ENCODE measurements at places on chromosomes 1 and 21.

DNA sequence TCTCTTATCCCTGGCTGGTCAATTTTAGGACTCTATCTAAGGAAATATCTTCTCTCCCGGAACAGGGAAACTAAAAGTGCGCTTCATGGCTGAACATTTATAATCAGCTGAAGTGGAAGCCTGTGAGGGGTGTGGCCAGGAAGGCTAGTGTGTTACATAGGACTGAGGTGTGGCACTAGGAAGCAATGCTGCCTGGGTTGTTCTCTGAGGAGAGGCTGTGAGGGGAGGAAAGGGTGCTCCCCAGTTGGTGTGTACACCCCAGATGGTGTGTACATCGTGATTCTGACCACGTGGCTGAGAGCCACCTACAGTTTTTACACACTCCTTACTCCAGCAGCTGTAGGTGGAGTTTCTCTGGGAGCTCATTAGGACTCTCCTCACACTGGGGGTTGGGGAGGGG is 16.3 kb downstream of the NTPCR start:
- DNase-seq = no peak

DNA sequence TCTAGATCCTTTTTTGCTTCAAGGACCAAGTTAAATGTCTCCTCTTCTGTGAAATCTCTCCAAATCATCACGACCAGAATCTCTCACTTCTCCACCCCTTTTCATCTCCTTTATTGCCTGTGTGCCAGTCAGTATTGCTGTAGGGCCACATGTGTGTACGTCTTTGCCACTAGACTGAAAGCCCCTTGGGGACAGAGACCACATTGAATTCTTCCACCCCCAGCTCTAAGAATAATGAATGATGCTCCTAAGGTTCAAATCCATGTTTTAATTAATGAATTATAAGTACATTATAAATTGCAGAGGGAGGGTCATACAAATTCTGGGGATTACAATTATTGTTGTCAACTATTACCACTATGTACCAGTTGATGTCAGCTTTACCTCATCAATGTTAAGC is 343.8 kb downstream of the USP25 start:
- no peak for DNase-seq

DNA sequence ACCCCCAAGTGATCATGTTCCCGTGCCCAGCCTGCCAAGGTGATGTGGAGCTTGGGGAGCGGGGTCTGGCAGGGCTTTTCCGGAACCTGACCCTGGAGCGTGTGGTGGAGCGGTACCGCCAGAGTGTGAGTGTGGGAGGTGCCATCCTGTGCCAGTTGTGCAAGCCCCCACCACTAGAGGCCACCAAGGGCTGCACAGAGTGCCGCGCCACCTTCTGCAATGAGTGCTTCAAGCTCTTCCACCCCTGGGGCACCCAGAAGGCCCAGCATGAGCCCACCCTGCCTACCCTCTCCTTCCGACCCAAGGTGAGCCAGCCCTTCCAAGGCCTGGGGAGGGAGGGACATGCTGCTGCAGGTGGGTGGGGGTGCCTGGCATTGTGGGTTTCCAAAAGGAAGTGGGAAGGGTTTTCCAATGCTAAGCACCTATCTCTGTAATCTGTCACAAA is 2.3 kb downstream of the TRIM46 start:
- no peak for DNase-seq

- no peak for DNase-seq
Measured at GRCh38 chr1:113666126-113666525, 93.2 kb downstream of the PHTF1 start.

GRCh38 chr21:38311765-38312164 is 55.0 kb downstream of the KCNJ15 start:
- peak; percentile 81 for DNase-seq

- no peak for DNase-seq
Measured at GRCh38 chr21:29231756-29232529, 66.8 kb upstream of the BACH1 start.

GRCh38 chr21:31580866-31581276 is 78.6 kb upstream of the SOD1 start:
- DNase-seq = peak; percentile 27

DNA sequence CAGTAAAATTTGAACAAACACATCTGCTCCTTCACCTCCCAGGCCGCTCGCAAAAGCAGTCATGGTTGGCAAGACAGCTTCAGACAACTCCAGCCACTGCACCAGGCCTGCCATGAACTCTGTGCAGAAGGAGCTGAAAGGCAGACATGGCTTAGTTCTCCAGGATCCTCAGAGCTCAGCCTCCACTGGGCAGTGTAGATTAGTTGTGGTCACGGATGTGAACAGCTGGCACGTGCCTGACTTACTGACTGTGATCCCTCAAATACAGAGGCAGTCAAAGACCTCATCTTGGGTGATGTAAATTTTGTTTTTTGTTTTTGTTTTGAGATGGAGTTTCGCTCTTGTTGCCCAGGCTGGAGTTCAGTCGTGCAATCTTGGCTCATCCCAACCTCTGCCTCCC is 28.4 kb downstream of the TMCO4 start:
- no peak for DNase-seq

DNA sequence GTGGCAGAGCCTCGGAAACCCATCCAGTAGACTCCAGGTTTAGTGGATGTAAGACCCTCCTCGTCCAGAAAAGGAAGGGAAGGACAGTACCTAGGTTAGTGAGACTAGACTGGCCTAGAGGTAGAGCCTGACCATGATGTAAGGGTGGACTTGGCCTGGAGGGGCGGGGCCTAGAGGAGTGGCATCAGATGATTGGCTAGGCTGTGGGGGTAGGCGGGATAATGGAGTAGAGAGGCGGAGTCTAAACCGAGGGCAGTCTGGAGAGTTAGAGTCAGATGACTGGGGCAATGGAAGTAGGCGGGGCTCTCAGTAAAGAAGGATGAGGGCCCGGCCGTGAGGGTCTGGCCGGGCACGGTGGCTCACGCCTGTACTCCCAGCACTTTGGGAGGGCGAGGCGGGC is 70.1 kb downstream of the EPHB2 start:
- no peak for DNase-seq

GRCh38 chr1:24535021-24535424 is 20.9 kb upstream of the NCMAP start:
- no peak for DNase-seq

DNA sequence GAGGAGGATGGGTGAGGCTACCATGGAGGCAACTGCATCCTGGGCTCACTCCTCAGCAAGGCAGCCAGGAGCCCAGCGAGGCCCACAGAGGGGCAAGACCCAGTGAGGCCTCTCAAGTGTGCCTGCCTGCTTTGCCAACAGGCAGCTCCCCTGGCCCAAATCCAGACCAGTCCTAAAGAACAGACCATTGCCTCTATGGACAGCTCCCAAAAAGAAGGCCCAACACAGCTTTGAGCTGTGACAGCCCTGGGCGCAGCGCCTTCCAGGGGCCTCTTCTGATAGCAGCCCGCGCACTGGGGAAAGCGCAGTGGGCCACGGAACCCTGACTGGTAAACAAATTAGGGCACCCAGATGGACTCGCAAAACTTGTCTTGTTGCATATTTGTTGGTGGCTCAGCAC is 25.5 kb downstream of the C1orf198 start:
- no peak for DNase-seq

DNA sequence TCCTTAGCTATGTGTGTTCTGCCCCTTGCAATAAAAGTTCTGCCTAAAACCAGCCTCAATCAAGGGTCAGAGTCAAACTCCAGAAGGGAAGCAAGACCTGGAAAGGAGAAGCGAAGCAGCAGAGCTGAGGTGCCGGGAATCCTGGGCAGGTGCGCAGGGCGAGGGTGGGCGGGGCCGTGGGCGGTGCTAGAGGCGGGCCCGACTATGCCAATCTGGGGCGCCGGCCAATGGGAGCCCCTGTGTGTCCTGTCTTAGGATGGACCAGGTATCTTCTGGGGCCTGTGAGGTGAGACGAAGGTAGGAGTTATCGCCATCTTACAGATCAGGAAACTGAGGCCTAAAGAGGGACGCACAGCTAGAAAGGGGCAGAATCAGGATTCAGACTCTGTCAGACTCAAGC is 120.3 kb downstream of the PTPRU start:
- no peak for DNase-seq

GRCh38 chr1:44587796-44588460 is 86.4 kb downstream of the TMEM53 start:
- DNase-seq = no peak

GRCh38 chr1:79235301-79236002 is 228.9 kb upstream of the ADGRL4 start:
- no peak for DNase-seq

- no peak for DNase-seq
Measured at GRCh38 chr1:244112636-244113035, 61.6 kb downstream of the ZBTB18 start.

- DNase-seq = no peak
Measured at GRCh38 chr1:180261524-180262155, 31.6 kb downstream of the LHX4 start.

DNA sequence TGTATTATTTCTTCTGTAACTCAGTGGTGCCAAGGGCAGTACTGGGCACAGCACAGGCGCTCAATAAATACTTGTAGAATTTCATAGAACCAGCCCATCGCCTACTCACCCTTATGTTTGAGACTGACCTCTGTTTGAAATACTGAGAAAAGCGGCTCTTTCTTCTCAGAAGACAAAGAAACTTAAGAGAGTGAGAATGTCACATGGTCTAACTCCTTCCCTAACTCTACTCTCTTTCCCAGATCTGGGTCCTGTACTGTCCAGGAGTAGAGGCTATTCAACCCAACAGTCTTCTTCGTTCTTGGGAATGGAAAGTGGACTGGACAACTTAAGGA is 4.2 kb downstream of the IGSF8 start:
- no peak for DNase-seq

GRCh38 chr1:206575894-206576737 is 36.1 kb downstream of the EIF2D start:
- no peak for DNase-seq

GRCh38 chr1:77744576-77744975 is 15.1 kb downstream of the USP33 start:
- no peak for DNase-seq

- DNase-seq = no peak
Measured at GRCh38 chr21:36516281-36516680, 36.4 kb upstream of the CLDN14 start.

DNA sequence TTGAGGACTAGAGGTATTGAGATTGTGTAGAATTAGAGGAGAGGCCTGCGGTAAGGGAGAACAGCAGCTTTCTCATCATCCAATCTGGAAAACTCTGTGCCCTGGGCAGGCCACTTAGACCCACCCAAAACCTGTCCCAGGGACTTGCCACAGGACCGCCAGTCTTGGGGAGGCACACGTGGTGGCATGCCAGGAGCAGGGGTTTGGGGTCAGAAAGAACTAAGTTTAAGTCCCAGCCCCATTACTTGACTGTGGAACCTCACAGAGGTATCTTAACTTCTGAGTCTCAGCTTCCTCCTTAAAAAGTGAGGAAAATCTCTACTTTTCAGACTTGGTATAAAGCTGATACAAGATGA is 356.6 kb downstream of the HHAT start:
- no peak for DNase-seq

GRCh38 chr1:244053831-244054230 is 2.7 kb downstream of the ZBTB18 start:
- DNase-seq = no peak

GRCh38 chr1:111551623-111552411 is 48.4 kb upstream of the ADORA3 start:
- DNase-seq = no peak

GRCh38 chr1:10612436-10613160 is 137.8 kb downstream of the PEX14 start:
- DNase-seq = no peak

DNA sequence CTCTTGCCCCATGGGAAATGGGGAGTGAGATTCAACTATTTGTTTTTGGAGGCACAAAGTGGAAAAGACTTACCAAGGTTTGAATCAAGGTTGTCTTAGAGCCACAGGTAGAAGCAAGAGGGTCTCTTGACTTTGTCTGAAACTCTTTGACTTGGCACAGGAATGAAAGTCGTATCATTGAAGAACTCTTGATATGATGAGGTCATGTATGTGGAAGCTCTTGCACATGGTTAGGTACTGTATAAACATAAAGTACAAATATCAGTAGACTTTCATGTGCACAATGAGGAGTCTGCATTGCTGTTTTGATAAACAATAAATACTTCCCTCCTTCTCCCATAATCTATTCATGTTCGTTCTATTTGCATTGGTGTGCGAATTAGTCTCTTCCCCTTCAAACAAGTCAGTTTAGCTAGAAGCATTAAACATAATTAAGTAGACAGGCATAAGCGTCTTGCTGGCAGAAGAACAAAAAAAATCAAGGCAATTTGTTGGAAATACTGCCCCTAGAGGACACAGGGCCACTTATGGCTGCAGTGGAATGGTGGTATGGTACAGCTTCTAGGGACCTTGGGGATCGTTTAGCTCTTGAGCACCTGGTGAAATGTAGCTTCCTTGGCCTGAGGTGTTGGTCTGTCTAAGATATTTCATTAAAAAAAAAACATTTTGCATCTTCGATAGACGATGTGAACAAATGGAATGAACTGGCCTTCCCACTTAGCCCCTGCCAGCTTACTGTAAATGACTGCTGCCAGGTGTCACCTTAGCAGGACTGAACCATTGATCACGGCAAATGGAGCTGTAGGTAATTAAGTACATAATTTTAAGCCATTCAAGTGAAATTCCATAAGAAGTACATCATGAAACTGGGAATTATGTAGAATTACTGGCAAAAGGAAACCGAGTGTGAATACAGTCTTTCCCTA is 218.0 kb upstream of the GALNT2 start:
- DNase-seq = peak; percentile 46

DNA sequence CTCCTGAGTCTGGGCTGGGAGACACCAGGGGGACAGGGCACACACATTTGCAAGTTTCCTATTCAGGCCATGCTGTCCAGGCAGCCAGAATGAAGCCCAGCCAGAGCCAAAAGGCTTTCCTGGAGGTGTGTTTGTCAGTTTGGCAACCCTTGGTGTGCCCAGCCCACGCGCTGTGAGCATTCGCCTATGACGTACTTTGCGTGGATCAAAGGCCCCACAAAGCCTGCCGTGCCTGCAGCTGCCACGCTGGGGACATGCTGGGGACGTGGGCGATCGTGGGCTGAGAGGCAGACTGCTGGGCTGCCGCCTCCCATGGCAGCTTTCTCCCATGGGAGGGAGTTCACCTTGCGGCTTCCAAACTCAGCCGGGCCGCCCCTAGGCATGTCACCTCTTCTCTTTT is 57.5 kb downstream of the CD247 start:
- DNase-seq = no peak

DNA sequence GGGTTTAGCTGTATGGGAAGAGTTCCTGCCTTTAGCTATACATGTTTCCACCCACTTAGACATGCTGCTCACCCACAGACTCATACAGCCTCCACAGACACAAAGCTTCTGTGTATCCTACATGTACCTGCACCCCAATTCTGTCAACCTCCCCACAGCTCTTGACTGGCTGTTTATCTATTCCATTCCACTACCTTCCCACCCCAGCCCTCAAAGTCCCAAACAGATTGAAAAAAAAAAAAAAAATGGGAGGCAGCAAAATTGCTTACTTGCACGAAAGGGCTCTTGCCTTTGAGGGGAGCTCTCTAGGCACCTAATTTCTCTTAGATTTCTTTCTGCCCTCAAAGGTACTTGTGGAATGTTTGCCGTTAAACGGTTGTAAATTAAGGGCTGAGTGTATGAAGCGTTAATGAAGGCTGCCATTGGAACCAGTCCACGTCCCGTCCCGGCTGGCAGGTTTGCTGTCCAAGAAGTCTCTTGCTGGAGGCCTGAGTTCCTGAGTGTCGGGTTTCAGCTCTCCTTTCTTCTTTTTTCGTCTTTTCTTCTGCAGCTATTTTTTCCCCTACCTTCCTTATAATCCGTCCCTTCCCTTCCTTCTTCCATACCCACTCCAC is 43.6 kb downstream of the PBX1 start:
- DNase-seq = peak; percentile 91

GRCh38 chr1:18644973-18645746 is 14.5 kb downstream of the PAX7 start:
- no peak for DNase-seq

GRCh38 chr1:23343221-23344110 is 618 bp downstream of the HNRNPR start:
- DNase-seq = peak; percentile 49

GRCh38 chr1:60978421-60979357 is 103.7 kb upstream of the NFIA start:
- DNase-seq = peak; percentile 24

All from DMS79 (cell line).